ENCODE measurements at places on chromosomes 5 and 9.

GRCh38 chr9:36833954-36834353, 200.1 kb downstream of the PAX5 start:
- no peak for DNase-seq

- DNase-seq: no peak
Observed at GRCh38 chr5:2887481-2888348, 136.2 kb upstream of the IRX2 start.

DNA sequence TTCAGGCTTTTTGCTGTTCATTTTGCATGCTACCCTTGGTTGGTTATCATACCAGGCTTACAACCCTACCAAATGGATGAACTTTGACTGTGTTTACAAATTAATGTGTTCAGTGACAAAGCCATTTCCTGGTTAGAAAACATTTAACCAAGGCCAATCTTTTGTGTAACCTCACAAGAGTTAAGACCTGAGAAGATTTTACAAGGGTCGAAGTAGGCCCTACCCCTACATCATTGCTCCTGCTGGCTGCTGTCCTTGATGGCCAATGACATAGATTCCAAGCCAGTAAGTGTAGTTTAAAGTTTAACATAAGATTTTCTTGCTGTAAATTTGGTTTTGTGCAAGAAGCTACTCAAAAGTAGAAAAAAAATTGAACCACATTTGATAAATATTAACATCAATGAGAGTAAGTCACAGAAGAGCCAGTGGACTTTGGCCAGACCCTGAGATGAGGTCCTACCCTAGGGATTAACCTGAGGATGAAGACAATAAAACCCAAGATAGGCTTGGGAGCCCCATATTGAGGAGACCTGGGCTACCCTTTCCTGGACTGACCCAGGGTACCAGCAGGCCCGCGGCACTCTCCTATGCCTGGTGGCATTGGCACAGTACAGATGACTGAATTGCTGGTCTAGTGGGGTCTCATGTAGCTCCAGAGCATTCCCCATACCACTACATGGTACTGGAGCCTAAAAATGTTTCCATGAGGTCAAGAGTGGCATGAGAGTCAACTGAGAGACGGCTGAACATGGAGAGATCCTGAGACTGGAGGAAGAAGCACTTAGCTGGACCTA, 8.3 kb downstream of the C1QTNF3 start:
- no peak for DNase-seq

- DNase-seq: no peak
Observed at GRCh38 chr5:68221488-68221887, 5.9 kb downstream of the PIK3R1 start.

- no peak for DNase-seq
Observed at GRCh38 chr5:153530357-153531143, 40.1 kb downstream of the GRIA1 start.

GRCh38 chr5:109567374-109568044, 122.2 kb upstream of the MAN2A1 start:
- no peak for DNase-seq

DNA sequence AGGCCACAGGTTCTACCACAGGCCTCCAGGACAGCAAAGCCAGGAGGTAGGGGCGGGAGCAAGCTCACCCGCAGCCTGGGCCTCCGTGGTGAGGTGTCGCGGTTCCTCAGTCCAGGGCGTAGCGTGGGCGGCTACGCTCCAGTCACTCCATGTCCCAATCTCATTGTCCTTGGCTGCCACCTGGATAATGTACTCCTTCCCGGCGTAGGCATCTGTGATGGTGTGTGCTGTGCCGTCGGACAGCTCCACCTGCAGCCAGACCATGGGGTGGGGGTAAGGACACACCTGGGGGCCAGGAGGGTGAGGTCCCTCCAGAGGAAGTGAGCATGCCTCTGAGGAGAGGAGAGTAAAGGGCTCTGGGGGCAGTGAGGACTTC, 29.8 kb upstream of the ENHO start:
- no peak for DNase-seq

GRCh38 chr9:92299116-92299515, 5.6 kb upstream of the IARS1 start:
- no peak for DNase-seq

- DNase-seq: peak; percentile 47
Observed at GRCh38 chr5:133111299-133111698, 59.5 kb downstream of the HSPA4 start.

DNA sequence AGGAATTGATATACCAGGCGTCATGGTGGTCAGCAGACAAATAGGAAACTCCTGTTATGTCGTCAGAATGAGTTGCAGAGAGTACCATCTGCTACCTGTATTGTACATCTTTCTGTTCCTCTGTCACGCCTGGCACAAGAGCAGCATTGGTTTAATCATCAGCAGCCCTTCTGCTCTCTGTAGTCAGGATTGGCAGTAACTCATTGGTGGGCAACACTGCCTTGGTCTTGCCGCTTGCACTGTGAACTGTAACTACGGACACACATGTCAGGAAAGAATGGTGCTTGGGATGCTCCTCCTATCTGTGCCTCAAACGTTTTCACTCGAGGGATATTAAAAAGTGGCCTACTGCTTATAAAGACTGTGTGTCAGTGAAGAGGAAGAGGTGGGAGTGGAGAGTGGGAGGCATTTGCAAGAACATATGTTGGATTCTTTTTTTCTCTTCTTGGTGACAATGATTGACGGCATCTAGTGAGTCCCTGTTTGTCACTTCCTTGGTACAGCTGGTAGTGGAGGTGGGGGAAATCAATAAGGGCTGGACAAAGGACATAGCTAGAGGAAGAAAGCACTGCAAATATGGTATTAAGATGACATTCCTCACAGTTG, 76.6 kb downstream of the F2RL2 start:
- no peak for DNase-seq

GRCh38 chr5:144567421-144567780, 396.7 kb downstream of the KCTD16 start:
- DNase-seq: no peak

- DNase-seq: no peak
Observed at GRCh38 chr9:114004221-114004716, 73.8 kb downstream of the AMBP start.

DNA sequence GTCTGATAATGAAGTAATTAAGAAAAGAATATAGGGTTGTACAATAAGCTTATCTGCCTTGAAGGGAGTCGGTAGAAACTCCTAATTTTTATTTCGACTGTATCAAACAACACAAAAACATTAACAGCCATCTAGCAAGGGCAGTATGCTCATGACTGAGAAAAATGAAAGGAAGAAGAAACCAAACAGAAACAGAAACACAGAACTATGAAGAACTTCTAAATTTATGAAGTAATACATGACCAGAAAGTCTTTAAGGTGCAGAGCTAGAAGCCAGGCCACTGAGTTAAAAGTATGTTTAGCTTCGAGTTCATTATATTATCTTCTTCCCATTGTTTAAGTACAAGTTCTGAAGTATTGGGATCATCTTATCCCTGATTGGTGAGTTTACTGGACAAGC, 367.3 kb upstream of the C9orf72 start:
- DNase-seq: no peak

DNA sequence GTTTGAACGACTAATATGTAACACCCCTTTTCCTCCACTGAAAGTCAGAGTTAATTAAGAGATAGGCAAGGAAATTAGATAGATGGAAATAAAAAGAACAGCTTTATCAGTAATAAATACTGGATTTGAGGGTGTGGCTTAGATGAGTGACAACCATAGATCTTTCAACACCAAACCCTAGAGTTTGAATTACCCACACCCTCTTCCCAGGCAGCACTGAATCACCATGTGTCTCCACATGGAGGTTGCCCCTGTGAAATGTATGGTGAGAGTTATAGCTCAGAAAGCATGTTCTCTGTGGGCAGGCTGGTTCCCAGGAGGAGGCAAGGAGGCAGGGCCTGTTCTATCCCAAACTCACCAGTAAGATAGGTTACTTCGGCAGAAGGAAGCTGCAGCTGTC, 69.7 kb downstream of the TMEM174 start:
- DNase-seq: no peak

DNA sequence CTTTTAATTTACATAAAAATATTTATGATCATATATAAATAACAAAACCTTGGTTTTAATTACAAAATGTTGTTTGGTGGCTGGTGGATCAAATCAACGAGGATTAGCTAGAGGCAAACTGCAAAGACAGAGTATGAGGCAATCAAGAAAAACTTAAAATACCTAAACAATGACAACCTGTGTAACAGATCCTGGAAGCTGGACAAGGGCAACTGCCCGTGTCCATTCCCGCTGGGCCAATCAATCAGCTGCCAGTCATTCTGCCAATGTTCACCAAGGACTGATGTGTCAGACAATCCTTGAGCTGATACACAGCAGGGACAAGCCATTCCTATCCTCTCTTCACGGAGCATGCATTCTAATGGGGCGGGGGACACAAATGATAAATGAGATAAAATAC, 3.2 kb upstream of the TENT4A start:
- no peak for DNase-seq

- DNase-seq: no peak
Observed at GRCh38 chr9:14155237-14155636, 158.7 kb downstream of the NFIB start.

DNA sequence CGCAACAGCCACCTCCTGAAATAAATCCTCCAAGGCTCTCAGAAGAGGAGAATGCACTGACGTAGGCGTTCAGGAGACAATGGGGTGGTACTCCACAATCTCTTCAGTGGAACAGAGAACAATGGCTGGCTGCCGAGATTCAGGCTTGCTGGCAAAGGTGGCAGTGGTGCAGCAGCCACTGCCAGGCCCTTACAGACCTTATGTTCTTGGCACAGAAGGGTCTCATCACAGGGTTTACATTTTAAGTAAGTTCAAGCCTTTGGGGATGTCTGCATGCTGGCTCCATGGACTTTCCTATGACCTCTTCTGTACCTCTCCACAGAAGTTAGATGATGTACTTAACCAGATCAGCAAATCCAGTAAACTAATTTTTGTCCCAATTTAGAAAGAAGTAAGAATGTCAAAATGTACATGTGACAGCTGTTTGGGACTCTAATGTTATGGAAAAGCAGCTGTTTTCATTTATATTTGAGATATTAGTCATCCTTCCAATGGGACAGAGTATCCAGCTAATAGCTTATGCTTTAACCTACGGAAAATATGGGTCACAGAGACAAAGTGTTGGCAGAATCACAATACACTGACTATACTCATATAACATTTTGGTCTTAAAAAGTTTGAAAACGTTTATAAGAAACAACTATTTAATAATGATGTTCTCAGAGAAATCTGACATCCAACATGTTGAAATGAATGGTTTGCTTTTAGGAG, 180.9 kb downstream of the MAPKAP1 start:
- DNase-seq: no peak

DNA sequence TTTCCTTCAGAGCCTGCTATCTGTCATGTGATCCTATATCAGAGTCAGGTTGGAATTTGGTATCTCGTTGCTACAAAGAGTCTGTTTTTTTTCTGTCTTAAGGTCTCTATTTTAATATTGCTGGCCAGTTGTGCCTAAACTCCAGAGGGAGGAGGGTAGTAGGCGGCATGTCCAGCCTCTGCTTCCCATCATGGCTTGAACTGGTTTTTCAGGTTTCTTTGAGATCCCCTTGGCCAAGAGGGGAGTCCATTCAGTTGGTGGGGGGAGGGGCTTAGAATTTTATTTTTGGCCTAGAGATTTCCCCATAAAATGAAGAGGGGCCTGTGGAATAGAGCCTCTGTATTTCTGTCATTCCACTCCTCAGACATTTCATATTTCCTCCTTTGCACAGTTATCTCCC, 15.4 kb upstream of the ZNF354C start:
- no peak for DNase-seq

GRCh38 chr9:129908906-129909305, 73.6 kb downstream of the USP20 start:
- no peak for DNase-seq

DNA sequence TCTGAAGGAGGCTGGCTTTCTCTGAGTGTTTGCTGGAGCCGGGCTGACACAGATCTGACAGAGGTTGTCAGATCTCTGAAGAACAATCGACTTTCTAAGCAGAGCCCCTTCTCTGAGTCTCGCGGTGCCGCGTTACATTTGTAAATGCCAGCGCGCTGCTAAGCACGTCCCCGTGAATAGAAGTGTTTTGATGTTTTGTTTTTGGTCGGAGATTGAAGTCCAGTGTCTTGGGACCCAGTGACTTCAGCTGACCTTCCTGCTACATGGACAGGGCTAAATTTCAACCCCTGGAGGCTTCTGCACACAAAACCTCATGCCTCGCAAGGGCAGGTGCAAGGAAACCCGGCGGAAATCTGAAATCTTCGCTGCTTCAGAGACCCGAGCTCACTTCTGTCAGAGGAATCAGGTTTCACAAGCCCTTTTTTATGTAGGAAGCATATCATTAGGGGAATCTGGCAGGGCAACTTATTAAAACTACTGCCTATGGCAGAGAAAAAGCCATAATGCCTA, 27.2 kb downstream of the NEUROG1 start:
- no peak for DNase-seq

DNA sequence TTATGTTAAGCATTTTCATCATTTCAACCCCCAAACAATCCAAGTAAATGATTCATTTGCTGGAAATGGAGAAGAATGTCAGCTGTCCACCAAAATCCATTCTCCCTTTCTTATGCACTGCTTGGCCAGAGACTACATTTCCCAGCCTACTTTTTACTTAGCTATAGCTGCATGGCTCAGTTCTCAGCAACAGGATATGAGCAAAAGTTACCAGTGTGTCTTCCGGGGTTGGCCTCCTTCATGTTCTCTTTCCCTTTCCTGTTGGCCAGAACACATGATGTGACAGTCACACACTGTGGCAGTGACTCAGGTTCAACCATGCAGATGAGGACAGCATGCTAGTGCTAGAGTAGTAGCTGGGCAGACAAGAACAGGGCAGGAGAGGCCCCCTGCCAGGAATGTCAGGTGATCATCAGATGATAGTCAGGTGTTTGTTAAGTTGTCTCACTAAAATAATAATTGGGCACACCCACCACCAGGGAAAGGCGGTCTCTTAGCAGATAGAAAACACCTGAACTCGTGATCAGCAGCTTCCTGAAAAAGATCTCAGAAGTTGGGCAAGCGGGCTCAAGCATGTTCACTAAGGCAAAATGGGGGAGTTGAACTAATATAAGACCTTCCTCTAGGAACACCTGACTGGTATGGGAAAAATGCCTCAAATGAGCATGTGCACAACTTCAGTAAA, 12.2 kb downstream of the GPR150 start:
- no peak for DNase-seq

GRCh38 chr9:93295031-93295430, 111.1 kb downstream of the WNK2 start:
- DNase-seq: no peak

- no peak for DNase-seq
Observed at GRCh38 chr5:26487553-26487952, 550.8 kb downstream of the CDH9 start.

GRCh38 chr5:93117751-93118531, 463.1 kb downstream of the NR2F1-AS1 start:
- no peak for DNase-seq

Data from SHP77 (cell line).